H7 (cell line): ENCODE measurements at places on chromosomes 12 and 14.
A peak's percentile ranks its signal among the peaks of the same experiment; 100 is the strongest.

DNA sequence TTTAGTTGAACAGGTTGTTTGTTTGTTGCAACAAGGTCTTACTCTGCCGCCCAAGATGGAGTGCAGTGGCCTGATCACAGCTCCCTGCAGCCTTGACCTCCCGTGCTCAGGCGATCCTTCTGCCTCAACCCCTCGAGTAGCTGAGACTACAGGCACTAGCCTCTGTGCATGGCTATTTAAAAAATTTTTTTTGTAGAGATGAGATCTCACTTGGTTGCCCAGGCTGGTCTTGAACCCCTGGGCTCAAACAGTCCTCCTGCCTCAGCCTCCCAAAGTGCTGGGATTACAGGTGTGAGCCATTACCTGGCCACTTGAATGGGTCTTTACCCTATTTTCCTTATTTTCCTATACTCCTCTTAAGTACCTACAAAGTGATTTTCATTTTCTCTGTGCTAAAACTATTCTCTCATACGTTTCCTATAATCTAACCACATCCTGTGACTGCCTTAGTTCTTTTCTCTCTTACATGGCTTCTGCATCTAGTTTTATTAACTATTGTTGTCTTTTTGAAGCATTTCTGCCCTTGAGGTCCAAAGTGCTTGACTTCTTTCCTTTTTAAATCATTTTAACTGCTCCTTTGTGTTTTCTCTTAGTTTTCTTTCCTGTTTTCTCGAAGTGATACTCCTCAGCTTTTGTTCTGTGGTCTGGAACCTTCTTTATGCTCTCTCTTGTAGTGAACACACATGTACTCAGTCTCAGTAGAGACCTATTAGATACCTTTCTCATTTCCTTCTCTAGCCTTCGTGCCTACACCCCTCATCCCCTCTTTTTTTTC is 14.1 kb downstream of the GPX2 start:
- DNase-seq, result no peak

GRCh38 chr14:35047976-35048513 is 2.0 kb downstream of the FAM177A1 start:
- DNase-seq, result no peak

GRCh38 chr12:54437697-54438096 is 18.6 kb upstream of the ITGA5 start:
- no peak for DNase-seq

DNA sequence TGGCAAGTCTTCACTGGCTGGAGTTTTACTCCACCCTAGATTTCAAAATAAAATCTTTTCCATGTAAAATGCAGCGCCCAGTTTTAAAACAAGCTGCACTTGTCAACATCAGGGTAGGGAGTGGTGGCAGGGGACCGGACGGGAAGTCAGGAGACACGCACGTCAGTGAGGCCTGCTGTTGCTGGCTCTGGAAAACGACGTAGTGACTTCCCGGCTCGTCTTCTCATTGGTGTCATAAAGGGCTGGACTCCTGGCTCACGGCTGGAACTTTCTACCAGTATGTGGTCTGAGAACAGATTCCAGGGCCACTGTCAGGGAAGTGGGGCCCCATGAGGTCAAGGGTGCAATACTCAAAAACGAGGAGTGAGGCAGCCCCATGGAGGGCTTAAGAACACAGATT is 64.2 kb upstream of the FOXN3 start:
- DNase-seq, result no peak

DNA sequence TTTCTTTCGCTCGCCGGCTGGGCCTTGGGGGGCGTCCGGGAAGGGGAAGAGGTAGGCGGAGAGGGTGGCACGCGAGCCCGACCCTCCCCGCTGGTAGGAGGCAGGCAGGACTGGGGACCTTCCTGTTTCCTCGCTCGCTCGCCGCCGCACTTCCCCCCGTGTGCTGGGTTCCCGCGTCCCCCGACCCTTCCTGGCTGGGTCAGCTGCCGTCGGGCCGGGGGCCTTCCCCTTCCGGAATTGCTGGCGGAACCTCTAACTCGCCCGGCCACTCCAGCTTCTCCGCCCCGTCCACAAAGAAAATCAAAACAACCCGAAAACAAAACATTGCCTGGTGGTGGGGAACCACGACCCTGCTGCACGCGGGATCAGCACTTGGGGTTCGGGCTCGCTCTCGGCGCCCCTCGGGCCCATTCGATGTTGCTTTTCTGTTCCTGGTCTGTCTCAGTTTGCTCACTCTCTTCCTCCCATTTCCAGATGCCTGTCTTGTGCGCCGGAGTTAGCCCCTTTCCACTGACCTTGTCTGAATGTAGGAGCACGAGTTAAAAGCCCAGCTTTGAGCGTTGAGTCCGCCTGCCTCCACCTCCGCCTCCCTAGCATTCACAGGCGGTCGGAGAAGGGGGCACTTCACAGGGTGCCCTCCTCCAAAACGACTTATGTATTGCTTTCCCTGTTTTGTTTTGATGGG is 581 bp downstream of the PAPOLA start:
- peak; percentile 85 for DNase-seq

DNA sequence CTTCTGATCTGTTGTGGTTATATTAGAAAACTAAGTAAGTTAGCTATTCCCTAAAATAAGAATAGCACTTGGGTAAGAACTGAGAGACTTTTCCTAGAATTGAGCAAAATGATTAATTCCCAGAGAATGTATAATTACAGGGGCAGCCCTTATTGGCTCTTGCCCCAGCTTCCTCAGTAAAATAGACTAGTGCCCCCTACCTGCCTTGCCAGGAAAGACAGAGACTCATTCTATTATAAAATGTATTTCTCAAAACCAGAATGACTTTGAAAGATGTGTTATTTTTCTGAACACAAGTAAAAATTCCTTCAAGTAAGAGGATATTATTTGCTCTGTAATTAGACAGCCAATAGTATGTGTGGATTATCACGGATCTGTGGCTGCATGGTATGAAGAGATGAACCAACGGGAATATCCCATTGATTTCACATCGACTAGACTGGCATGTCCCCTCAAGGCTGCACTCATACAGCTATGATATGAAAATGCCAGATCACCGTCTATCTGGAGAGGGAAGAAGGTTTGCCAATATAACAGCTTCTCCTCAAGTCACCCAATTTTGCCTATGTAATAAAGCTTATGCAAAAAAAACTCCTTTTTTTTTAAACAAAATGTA is 7.4 kb upstream of the GLRX5 start:
- DNase-seq, result no peak

GRCh38 chr14:58876608-58877007 is 238.8 kb downstream of the DACT1 start:
- DNase-seq, result no peak

- DNase-seq, result no peak
Measured at GRCh38 chr14:105069871-105070759, 4.9 kb upstream of the GPR132 start.

GRCh38 chr12:120229071-120229486 is 28.2 kb upstream of the RPLP0 start:
- no peak for DNase-seq

- DNase-seq, result no peak
Measured at GRCh38 chr14:71062581-71063303, 155.5 kb downstream of the PCNX1 start.

DNA sequence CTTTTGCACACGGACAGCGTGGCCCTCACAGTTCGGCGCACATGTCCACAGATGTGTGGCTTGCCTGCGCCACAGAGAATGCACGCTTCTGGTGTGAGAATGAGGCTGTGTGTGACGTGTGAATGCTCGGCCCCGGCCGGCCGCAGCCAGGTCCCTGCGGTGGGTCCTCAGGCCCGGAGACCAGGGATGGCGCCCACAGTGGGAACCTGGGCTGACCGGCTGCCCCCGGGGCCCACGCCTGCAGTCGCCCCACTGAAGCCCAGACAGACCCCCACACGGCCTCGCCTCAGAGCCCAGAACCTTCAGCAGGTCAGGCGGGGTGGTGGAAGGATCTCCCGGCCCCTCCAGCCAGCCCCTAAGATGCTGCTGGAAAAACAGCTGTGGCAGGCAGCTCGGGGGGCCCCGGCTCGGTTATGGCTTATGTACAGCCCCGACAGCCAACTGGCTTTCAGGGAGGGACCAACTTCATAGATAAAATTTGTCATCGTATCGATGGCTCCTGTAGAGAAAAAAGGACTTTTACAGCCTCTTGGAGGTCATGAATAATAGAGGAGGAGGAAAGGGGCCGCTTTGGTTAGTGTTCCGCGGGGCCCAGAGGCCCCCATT is 4.5 kb upstream of the C14orf180 start:
- no peak for DNase-seq

GRCh38 chr12:58487678-58488161 is 432.6 kb downstream of the LRIG3 start:
- no peak for DNase-seq

GRCh38 chr14:73462048-73462715 is 3.8 kb upstream of the NUMB start:
- no peak for DNase-seq

GRCh38 chr14:64704743-64705380 is 638 bp downstream of the PLEKHG3 start:
- peak; percentile 69 for DNase-seq

GRCh38 chr14:40074169-40074568 is 641.9 kb upstream of the FBXO33 start:
- no peak for DNase-seq

- DNase-seq, result no peak
Measured at GRCh38 chr12:90090929-90091651, 382.5 kb upstream of the ATP2B1 start.

- no peak for DNase-seq
Measured at GRCh38 chr12:53466640-53467039, 14.7 kb downstream of the PCBP2 start.

GRCh38 chr12:67068204-67068731 is 200.9 kb upstream of the CAND1 start:
- DNase-seq, result peak; percentile 59

- DNase-seq, result peak; percentile 78
Measured at GRCh38 chr14:22598896-22599244, 770 bp downstream of the ABHD4 start.

- no peak for DNase-seq
Measured at GRCh38 chr12:11827091-11828061, 177.9 kb downstream of the ETV6 start.
